Naive thymus-derived CD4-positive, alpha-beta T cell (primary cell): ENCODE measurements at places on chromosomes 5 and 9. TPM values are rescaled to one million over a fixed set of nuclear protein-coding genes. Genes with fewer than 3 reads are reported as not detected.

DNA sequence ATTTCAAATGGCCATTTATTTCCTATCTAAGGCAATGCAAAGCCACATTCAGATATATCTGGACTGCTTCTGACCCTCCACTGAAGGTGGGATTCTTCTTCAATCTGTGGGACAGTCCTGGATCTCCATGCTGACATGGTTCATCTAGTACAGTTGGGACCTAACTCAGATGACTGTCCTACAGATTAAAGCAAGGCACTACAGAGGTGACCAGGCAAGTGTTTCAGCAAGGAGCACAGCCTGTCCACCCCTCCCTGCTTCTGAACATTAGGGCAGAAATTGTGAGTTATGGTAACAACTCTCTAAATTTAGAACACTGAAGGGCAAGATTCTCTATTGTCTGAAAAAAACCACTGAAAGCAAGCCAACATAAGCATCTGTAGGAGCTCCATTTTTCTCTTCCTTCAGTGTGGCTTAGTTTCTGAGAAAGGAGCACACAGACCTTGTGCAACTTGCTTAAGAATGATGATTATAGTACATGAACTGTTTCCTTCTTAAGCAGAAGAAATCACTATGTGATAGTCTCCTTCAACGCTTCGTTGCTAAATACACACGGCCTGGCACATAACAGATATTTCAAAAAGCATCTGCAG, 62.9 kb upstream of the BARX1 start:
- DNase-seq = no peak
- H3K4me1 ChIP-seq = no peaks in the 10 kb centered on the region
- H3K27ac ChIP-seq = no peak overlapping the region

DNA sequence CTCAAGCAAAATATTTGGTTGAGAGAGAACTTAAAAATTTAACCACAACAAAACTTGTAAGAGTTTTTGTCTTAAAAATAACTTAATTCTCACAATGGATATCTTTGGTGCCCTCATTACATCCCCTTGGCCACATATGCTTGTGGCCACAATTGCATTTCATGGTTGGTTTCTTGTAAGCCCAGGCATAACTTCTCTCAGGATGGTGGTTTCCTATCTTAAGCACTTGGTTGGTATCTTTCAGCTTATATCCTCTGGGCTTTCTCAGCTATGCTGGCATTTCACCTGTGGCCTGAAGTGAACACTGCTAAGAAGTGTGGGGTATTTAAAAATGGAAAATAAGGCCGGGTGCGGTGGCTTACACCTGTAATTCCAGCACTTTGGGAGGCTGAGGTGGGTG, 212.4 kb upstream of the MEF2C start:
- H3K4me1 ChIP-seq = no peaks in the 10 kb centered on the region
- no peak overlapping the region for H3K4me3 ChIP-seq
- no peak overlapping the region for H3K27ac ChIP-seq
- DNase-seq = no peak
- H3K36me3 ChIP-seq = no peaks in the 10 kb centered on the region
- no peaks in the 10 kb centered on the region for H3K27me3 ChIP-seq

- H3K27me3 ChIP-seq = no peaks in the 10 kb centered on the region
- no peak overlapping the region for H3K4me3 ChIP-seq
- H3K27ac ChIP-seq = no peak overlapping the region
- DNase-seq = no peak
Observed at GRCh38 chr5:134420343-134420742, 8.7 kb upstream of the CDKN2AIPNL start.

The LIX1 gene
- total RNA-seq = not detected

The PRUNE2 gene
- 0.84 and 1.6 TPM in 2 replicates for total RNA-seq

GRCh38 chr5:58360794-58361193, 99.1 kb downstream of the PLK2 start:
- no peaks in the 10 kb centered on the region for H3K27me3 ChIP-seq
- H3K36me3 ChIP-seq = no peaks in the 10 kb centered on the region
- no peak for DNase-seq

DNA sequence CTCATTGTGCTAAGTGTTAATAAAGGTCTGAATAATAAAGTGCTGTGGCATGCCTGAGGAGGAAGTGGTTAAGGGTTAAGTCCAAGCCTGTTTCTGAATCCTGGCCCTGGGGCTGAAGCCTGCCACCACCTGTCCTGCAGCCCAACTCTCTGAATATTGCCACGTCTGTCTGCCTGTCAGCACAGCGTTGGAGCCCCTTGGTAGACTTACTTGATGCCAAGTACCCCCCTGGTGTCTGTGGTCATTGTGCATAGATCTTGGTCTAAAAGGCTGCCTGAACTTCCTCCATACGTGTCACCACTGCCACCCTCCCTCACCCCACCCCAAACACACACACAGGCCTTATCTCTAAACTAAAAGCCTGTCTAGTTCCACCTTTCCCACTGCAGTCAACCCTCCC, 35.4 kb upstream of the SLC2A8 start:
- no peaks in the 10 kb centered on the region for H3K4me1 ChIP-seq
- H3K27ac ChIP-seq = no peak overlapping the region
- H3K27me3 ChIP-seq = peaks cover 4% of the 10 kb centered on the region
- no peak for DNase-seq
- no peaks in the 10 kb centered on the region for H3K36me3 ChIP-seq

DNA sequence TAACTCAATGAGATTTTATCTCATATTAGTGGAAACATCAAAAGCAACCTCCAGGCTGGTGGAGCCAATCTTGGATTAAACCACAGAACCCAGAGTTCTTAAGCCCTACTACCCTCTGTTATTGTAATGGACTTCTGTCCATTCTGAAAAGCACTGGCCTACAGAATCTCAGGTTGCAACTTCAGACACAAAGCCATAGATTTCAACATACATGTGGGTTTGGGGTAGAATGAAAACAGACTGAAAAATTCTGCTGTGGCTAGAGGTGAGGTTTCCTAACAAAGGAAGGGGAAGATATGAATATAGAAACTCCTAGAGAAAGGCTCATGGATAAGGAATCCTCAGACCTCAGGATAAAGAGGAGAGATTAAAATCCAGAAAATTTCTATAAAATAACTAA, 569.8 kb upstream of the RIOK2 start:
- no peak overlapping the region for H3K4me3 ChIP-seq
- H3K27ac ChIP-seq = no peak overlapping the region
- H3K4me1 ChIP-seq = no peaks in the 10 kb centered on the region
- no peaks in the 10 kb centered on the region for H3K27me3 ChIP-seq

DNA sequence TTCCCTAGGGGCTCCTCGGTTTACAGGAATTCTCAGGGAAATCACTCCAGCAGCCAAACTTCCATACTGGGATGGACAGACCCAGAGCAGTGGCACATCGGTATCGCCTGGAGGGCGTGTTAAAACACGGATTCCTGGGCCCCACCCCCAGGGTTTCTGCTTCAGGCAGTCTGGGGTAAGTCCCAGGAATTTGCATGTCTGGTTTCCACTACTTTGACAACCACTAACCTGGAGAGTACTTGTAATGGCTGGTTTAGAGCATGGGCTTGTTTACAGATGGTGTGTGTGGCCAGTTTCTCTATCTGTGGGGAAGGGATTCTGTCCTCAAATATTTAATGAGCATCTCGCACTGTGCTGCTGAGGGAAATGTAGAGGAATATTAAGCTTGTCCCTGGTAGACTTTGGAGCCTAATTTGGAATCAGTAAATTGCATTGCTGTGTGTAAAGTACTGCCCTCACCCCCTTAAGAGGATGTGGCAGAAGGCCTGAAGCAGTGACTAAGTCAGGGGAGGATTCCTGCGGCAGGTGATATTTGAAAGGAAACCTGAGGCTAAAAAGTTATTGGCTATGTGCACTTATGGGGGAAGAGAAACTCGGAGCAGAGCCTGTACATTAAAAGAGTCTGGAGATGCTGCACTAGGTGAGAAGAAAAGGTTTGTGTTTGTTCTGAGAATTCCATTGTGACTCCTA, 18.6 kb upstream of the TJP2 start:
- H3K27me3 ChIP-seq = no peaks in the 10 kb centered on the region
- no peak overlapping the region for H3K27ac ChIP-seq
- no peak for DNase-seq
- no peak overlapping the region for H3K4me3 ChIP-seq

DNA sequence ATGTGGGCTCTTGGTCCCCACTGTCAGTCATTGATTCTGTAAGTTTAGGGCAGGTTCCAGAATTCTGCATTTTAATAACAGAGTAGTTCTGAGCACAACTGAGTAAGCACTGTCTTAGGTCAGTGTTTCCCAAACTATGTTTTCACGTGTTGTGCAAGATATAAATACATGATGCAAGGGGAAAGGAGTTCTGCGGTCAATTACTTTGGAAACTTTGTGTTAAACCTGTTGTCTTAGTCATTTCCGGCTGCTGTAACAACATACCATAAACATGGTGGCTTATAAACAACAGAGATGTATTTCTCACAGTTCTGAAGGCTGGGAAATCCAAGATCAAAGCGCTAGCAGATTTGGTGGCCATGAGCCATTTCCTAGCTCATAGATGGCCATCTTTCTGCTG, 69.8 kb downstream of the EQTN start:
- no peaks in the 10 kb centered on the region for H3K27me3 ChIP-seq
- H3K4me3 ChIP-seq = no peak overlapping the region
- H3K27ac ChIP-seq = no peak overlapping the region
- no peaks in the 10 kb centered on the region for H3K4me1 ChIP-seq
- no peaks in the 10 kb centered on the region for H3K36me3 ChIP-seq

DNA sequence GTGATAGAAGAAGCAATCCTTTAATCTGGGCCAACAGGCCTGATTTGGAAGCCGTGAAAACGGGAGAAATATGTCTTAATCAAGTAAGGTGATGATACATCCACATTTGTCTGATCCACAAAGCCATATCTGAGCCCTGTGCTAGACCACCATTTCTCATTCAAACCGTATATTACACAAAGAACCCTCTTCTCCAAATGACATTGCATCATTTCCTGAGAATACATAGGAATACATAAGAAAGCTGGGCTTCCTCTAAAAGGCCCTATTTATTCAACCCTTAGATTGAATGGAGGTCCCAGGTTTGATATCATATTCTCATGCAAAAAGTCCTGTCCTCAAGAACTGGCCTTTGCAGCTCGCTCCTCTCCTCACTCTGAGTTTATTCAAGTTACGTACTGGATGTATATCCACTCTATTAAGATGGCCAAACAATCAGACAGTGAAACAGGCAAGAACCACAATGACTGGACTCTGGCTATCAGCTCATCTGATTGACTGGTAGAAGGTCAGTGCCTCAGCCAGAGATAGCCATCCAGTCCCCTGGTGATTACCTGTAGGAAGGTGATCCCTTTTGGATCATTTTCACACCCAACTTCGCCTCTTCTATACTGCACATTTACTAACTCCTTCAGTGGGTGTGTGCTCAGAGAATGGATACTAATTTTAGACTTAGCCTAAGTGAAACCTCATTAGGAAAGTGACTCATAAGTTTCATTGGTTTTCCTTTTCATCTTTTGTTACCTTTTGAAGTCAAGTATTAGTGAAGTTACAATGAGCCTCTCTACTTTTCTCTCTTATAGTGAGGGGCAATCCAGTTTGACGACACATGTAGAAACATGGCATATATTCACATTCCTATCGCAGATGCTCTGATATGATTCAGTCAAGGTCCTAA, 167.6 kb upstream of the WWC1 start:
- H3K4me1 ChIP-seq = no peaks in the 10 kb centered on the region
- H3K36me3 ChIP-seq = no peaks in the 10 kb centered on the region
- H3K27me3 ChIP-seq = no peaks in the 10 kb centered on the region

DNA sequence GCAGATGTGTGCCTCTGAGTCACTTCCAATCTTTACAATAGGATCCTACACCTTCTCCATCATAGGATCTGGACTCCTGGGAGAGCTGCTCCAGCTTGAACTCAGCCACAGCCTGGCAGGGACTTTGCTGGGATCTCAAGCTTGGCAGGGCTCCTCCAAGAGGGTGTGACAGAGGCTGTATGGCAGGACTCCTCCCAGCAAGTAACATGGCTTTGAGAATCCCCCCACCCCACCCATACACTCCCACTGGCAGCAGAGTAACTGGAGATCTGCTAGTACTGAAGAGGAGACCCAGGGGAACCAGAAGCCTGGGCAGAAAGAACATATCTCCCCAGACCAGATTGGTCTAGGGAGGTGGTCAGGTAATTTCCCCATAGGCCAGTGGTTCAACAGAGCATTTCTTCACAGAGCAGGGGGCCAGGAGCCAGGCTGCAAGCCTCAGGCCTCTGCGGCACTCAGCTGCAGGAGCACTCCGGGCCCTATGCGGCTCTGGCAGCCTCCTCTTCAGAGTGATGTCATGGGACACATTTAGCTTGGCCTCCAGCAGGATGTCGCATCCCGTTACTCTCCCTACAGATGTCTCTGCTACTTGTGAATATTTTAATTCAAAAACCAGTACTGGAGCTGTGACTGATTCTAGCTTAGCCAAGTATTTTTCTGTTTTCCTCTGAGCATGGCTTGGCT, 1.7 kb upstream of the ACSL6 start:
- H3K36me3 ChIP-seq = no peaks in the 10 kb centered on the region
- no peaks in the 10 kb centered on the region for H3K27me3 ChIP-seq
- H3K4me3 ChIP-seq = no peak overlapping the region

The MYOZ3 gene
- total RNA-seq = not detected

The F2RL1 gene
- total RNA-seq = 0.48 and 0.51 TPM in 2 replicates

- DNase-seq = no peak
- H3K27me3 ChIP-seq = no peaks in the 10 kb centered on the region
- no peaks in the 10 kb centered on the region for H3K4me1 ChIP-seq
- H3K36me3 ChIP-seq = no peaks in the 10 kb centered on the region
Observed at GRCh38 chr5:21615195-21615765, 1237.9 kb downstream of the CDH12 start.

The PCDHGA10 gene
- 0.24 TPM for total RNA-seq

DNA sequence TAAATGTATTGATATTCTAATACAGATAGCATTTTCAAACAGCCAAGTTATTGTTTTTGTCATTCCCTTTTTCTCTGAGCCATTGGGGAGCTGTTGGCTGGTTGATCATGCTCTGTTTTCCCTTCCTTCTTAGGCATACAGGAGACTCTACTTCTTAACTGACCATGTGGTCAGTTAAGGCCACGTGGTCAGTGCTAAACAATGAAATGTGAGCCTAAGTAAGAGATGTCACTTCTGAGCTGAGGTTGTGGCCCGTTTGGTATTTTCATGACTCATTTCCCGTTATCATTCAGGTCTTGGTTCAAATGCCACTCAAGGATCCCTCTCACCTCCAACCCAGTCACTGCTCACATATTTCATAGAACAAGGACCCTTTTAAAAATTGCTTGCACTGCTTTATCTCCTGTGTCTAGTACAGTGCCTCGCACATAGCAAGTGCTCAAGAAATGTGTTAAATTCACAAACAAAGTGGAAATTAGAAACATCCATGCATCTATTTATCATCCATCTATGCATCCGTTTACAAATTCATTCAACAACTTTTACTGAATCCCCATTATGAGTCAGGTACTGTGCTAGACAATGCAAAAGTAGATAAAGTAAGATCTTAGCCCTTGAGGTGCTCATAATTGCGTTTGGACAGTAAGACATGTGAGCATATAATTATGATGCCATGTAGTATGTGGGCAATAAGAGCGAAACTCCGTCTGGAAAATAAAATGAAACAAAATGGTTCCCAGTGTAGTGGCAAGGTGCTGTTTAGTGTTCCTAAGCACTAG, 50.7 kb downstream of the ARRDC3 start:
- H3K27me3 ChIP-seq = no peaks in the 10 kb centered on the region
- DNase-seq = no peak
- H3K36me3 ChIP-seq = no peaks in the 10 kb centered on the region

GRCh38 chr9:114281473-114282103, 41.3 kb upstream of the ORM1 start:
- no peak for DNase-seq
- no peak overlapping the region for H3K27ac ChIP-seq
- no peaks in the 10 kb centered on the region for H3K27me3 ChIP-seq
- H3K4me3 ChIP-seq = no peak overlapping the region
- no peaks in the 10 kb centered on the region for H3K36me3 ChIP-seq
- no peaks in the 10 kb centered on the region for H3K4me1 ChIP-seq

The F2R gene
- 5.2 and 5.9 TPM in 2 replicates for total RNA-seq

- H3K27me3 ChIP-seq = no peaks in the 10 kb centered on the region
- no peaks in the 10 kb centered on the region for H3K4me1 ChIP-seq
- H3K36me3 ChIP-seq = no peaks in the 10 kb centered on the region
- H3K27ac ChIP-seq = no peak overlapping the region
Observed at GRCh38 chr5:90054612-90055011, 354.9 kb downstream of the CETN3 start.
